ENCODE measurements at places on chromosomes 6 and 20.

DNA sequence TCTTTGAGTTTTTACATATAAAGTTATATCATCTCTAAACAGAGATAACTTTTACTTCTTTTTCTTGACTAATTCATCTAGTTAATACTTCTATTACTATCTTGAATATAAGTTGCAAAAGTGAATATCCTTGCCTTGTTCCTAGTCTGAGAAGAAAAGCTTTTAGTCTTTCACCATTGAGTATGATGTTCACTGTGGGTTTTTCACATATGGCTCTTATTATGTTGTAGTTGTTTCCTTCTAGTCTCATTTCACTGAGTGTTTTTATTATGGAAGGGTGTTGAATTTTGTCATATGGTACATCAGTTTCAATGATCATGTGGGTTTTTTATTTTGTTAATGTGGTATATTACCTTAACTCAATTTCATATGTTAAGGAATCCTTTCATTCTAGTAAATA, 488.3 kb downstream of the COL12A1 start:
- DNase-seq = no peak

- DNase-seq = no peak
These were observed 148.2 kb upstream of the MLN start for GRCh38 chr6:33952016-33952415.

- DNase-seq = no peak
These were observed 10.5 kb upstream of the DEFB128 start for GRCh38 chr20:199996-200395.

- DNase-seq = no peak
These were observed 363.2 kb upstream of the MARCKS start for GRCh38 chr6:113493991-113494390.

GRCh38 chr6:101777646-101778045, 384.1 kb downstream of the GRIK2 start:
- DNase-seq = no peak

DNA sequence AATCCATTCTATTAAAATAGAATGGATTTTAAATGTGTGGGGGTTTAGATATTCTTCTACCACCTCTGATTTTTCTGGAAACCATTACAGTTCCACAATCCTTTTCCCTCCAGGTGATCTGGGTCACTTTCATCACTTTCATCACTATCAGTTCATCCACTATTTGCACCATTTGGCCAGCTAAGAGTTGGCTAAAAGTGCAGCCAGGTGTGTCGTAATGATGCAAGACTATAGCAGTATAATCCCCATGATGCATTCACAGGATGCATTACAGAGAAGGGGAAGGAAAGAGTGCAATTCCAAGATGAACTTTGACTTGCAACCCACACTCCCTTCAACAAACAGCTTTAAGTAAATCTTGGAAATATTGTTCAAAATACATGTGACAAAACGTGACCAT, 4.9 kb downstream of the FUCA2 start:
- no peak for DNase-seq

DNA sequence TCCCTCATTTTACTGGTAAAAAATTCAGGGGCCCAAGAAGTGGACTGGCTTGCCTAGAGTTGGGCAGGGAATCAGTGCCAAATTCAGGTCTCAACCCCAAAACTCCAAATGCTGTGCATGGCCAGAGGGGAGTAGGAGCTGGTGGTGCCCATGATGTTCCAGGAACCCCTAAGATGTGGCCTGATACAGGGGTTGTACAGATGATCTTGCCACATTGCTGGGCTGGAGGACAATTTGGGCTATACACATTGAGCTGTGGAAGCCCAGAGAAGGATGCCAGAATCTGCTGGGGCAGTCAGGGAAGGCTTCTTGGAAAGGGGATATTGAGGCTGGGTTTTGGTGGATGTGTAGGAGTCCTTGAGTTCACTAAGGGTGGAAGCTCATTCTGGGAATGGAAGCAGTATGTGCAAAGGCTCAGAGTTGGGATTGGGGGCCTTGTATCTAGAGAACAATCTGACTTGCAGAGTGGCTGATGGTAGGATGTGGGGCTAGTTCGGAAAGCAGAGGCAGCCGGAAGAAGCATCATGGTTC, 38.0 kb upstream of the APCDD1L start:
- DNase-seq = no peak

DNA sequence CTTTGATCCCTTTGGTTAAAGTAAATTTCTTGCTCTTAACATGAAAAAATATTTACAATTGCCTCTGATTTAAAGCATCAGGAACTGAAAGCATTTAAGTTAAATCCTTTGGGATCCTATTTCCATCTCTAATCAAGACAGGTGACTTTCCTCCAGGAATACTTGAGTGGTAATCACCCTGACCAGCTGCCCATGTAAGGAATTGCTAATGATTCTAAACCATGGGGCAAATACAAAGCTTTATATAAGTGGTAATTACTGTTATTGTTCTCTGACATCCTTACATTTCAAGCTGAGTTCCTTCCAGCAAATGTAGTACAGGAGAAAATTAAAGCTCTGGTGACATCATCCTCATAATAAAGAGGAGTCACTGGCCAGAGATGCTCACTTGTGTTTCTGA, 100.6 kb downstream of the CRYBG1 start:
- no peak for DNase-seq

DNA sequence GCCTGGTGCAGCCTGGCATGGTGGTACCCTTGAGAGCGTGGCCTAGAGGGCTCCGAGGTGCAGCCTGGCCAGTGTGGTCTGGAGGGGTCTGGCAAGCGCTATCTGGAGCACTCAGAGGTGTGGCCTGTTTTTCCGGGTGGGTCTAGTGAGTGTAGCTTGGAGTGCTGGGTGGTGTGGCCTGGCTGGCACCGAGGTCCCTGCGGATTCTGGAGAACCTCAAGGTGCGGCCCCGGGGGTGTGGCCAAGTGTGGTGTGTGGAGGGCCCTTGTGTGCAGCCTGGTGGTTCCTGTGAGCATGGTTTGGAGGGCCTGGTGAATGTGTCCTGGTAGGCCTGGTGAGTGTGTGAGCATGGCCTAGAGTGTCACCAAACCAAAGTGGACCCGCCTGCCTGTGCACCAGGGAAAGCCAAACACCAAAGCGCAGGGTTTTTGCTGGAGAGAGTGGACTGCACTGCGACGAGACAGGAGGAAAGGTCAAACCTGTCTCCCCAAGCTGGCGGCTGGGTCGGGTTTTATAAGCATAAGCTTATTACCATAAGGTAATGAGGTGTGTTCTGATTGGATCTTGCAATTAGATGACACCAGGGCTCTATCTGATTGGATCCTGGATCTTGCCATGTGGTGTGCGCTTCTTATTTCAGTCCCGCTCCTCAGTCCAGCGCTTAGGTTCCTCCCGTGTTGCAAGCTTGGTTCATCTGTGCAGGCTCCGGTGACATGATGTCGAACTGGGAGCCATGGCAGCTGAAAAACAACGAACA, 35.7 kb downstream of the IGF2R start:
- DNase-seq = no peak

DNA sequence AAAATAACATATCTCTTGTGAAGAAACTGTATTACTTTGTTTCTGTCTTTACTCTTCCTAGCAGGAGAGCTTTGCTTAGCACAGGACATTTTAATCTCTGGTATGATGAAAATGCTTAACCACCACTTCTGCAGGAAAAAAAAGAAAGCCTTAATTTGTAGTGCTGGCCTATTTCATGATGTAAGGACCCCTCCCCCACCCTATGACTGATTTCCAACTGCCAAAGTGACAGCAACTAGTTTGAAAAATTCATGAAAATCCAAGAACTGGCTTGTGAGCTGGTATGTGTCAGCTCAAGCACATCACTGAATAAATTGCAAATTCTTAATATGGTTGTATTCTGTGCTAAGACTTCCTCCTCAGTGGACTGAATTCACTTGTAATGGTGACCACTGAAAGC, 125.3 kb downstream of the REV3L start:
- DNase-seq = no peak

DNA sequence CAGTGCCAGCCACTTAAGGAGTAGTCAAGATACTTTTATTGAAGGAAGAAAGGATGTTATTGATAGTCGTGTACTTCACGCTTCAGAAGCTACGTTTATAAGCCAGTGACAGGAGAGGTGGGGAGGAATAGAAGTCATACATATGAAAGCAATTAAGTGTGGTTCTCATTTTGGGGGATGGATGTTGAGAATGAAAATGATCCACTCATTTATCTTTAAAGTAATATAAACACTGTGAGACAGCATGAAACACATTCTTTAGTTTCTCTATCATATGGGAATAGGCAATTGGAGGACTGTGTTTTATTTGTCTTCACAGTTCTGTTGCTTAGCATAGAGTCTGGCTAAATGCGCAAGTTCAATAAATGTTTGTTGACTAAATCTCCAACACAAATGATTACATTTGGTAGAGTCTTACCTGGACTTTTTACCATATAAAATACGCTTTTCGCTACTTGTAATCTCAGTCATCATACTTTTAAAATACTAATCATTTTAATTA, 35.2 kb downstream of the AK9 start:
- DNase-seq = no peak

GRCh38 chr6:99739526-99739925, 132.9 kb downstream of the PRDM13 start:
- no peak for DNase-seq

- DNase-seq = no peak
These were observed 32.5 kb downstream of the ADGRG6 start for GRCh38 chr6:142334294-142334693.

DNA sequence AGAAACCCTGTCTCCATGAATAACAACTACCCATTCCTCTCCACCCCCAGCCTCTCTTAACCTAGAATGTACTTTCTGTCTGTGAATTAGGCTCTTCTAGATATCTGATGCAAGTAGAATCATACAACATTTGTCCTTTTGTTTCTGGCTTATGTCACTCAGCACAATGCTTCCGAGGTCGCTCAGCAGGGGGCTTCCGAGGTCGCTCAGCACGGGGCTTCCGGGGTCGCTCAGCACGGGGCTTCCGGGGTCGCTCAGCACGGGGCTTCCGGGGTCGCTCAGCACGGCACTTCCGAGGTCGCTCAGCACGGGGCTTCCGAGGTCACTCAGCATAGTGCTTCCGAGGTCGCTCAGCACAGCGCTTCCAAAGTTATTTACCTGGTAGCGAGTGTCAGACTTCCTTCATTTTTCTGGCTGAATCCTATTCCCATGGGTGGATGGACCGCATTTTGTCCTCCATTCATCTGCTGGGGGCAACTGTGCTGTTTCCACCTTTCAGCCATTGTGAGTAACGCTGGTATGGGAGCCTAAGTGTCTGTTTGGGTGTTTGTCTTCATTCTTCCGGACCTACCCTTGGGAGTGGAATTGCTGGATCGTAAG, 31.0 kb upstream of the BHLHE23 start:
- no peak for DNase-seq
